ENCODE measurements at places on chromosomes 12 and 14.

DNA sequence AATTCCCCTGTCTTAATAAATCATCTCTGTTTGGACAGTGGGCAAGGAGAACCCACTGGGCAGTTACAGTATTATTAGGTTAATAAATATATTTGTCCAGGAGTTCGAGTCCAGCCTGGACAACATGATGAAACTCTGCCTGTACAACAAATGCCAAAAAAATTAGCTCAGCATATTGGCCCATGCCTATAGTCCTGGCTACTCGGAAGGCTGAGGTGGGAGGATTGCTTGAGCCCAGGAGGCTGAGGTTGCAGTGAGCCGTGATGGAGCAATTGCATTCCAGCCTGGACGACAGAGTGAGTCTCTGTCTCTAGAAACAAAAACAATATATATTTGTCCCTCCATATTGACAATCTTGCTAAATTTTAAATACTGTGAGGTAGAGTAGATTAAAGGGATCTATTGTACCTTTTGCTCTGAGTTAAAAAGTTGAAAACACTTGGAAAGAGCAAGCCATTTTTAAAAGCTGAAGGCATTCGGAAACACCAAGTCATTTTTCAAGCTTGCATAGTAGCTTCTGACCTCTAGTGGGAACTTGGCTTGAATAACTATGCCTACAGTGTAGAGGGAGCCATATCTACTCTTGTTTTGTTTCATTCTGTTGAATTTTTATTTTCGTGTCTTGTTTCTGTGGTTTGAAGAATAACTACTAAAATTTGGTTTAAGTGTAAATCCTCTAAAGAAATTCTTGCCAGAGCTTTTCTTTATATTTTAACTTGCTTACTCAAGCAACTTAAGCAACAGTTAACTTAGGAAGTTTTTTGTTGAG, 14.6 kb upstream of the EEA1 start:
- DNase-seq: peak; percentile 42

DNA sequence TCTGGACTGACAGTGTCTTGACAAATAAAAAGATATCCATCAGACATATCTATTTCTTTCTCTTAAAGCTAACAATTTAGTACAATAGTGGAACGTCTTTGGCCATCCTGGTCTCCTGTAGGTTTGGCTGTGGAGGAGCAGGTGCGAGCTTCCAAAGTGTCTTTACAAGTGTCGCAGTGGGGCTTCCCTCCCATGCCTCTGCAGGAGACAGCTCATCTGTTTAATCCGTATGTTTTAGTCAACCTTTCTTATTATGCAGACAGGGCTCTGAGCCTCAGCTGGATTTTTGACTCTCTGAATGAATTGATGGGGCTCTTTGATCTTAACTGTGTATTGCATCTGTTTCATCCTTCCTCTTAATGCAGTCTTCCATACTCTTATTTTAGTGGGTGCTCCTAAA, 57.5 kb downstream of the RMST start:
- DNase-seq: no peak

GRCh38 chr14:81344481-81345160, 55.5 kb downstream of the STON2 start:
- DNase-seq: no peak

DNA sequence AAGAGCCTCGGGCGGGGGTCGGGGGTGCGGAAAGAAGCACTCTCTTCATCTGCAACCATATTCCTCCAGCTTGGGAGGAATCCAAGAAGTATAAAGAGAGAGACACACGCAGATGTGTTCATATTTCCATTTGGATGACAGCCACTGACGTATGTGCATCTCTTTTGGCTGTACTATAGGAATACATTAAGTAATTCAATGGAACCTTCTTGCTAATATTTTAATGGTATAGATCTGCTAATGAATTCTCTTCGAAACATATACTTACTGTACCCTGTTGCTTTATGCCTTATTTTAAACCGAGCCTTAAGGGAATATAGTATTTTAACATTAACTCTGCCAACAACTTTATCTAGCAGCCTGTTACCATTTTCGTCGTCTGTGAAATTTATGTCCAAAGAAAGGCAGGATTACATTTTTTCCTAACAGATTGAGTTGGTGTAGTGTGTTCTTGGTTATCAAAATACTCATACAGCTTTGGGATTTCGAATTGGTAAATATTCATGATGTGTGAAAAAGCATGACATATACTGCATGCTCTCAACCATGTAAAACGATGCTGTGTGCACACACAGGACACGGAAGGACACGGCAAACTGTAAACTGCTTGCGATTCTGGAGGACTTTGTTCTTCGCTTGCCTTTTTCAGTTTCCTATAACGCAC, 84.5 kb downstream of the CCDC88C start:
- DNase-seq: no peak

- no peak for DNase-seq
Observed at GRCh38 chr12:98894412-98895085, 249.5 kb downstream of the APAF1 start.

GRCh38 chr12:103350116-103350515, 145.7 kb downstream of the C12orf42 start:
- no peak for DNase-seq

- DNase-seq: peak; percentile 53
Observed at GRCh38 chr12:55663391-55663790, 26.7 kb downstream of the OR10P1 start.

DNA sequence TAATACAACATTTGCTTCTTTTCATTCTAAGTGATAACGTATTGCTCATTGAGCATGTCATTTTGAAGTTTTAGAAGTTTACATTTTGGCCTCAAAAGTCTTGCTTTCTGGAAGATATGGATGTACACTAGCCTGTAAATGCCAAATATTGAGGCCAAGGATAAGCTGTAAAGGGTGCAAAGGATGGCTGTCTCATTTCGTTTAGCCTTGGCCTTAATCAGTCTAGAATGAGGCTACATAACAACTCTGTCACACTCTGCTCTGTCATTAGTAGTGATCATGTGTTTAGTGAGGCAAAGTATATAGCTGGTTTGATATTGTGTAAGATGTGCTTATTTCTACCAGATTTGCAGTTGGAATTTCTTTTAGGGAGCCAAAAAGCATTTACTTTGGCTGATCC, 344.5 kb downstream of the TMTC2 start:
- DNase-seq: no peak

DNA sequence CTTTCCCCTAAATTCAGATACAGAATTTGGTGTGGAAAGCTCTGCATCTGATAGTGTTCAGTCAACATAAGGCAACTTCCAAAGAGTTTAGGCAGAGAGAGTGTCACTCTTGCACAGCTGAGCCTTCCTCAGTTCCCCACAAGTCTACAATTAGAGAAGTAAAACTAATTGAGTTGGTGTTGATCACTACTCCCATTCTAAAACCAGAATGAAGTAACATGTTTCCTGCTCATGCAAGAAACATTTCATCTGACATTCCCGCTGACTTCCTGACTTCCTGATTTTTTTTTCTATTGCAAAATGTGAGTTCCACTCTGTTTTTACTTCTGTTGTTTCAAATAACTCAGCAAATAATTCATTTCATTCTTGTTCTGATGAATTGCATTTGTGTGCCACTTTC, 271.0 kb downstream of the ALG10B start:
- DNase-seq: no peak

- no peak for DNase-seq
Observed at GRCh38 chr12:65799331-65799730, 25.0 kb upstream of the HMGA2 start.

GRCh38 chr14:68664225-68664681, 128.6 kb downstream of the ZFP36L1 start:
- DNase-seq: no peak

GRCh38 chr12:10739157-10740118, 16.3 kb upstream of the YBX3 start:
- DNase-seq: no peak

GRCh38 chr12:71478270-71478669, 38.7 kb downstream of the LGR5 start:
- no peak for DNase-seq

GRCh38 chr12:70556179-70556869, 80.9 kb downstream of the PTPRB start:
- no peak for DNase-seq

DNA sequence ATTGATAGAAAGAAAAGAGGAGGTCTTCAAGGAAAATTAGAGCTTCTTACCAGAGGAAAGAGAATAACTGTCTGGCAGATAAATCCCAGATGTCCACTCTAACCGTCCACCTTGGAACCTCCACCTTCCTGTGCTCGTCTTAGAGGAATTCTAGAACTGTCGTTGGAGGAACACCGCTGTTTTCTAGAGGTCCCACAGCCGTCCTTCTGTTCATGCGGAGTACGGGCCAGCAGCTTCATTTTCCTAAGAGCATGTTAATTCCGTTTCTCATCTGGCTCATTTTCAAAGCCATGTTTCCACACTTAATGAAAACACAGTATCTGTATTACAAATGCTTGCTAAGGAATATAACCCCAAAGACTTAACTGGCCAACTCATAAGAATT, 107.9 kb upstream of the ESRRB start:
- no peak for DNase-seq

DNA sequence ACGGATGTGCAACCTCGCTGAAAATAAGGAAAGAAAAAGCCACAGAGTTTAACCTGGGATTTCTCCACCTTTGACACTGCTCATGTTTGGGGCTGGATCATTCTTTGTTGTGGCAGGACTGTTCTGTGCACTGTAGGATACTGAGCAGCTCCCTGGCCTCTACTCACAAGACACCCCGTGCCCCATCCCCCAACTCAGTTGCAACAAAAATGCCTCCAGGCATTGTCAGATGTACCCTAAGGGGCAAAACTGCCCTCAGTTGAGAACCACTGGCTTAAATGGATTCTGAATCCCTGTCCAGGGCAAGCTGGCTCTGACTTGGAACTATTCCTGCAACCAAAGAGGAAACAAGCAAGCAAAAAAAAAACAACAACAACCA, 2.1 kb downstream of the GLTP start:
- DNase-seq: no peak

DNA sequence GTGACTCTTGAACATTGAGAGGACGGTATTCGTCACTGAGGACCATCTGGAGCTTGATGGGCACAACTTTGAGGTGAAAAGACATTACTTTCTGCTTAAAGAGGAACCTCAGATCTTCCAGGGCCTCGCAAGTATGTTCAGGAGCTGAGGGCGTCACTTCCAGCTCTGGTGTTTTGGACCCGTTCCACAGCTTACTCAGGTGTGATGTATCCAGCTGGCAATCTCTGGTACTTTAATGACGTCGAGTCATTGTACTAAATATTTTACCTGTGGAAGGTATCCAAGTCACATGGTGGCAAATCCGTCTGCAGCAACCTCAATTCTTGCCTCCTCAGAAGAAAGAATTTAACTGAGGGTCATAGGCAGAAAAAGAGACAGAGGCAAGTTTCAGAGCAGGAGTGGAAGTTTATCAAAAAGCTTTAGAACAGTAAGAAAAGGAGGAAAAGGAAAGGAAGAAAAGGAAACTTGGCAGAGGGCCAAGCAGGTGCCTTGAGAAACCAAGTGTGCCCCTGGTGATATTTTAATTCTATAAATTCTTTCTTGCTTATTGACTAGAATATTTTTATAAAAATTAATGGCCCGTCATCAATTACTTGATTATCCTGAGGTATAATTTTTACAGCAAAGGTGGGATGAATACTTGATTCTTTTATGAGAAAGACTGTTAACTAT, 250.6 kb downstream of the AEBP2 start:
- DNase-seq: no peak

DNA sequence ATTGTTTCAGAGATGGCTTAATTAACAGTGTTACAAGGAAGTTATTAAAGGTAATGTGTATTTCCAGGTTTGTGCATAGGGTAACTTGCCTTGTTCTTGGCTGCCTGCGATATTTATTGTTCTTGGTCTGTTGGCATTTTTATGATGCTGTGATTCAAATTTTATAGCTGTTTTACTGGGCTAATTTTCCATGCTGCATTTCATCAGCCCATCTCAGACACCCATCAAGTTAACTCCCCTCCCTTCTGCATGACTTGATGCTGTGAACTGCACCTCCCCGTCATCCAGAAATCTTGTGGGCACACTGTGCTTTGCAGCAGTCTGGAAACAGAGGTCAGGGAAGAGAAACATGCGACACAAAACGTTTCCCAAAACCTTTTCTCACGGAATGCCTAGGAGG, 1049.2 kb downstream of the AACS start:
- DNase-seq: no peak

DNA sequence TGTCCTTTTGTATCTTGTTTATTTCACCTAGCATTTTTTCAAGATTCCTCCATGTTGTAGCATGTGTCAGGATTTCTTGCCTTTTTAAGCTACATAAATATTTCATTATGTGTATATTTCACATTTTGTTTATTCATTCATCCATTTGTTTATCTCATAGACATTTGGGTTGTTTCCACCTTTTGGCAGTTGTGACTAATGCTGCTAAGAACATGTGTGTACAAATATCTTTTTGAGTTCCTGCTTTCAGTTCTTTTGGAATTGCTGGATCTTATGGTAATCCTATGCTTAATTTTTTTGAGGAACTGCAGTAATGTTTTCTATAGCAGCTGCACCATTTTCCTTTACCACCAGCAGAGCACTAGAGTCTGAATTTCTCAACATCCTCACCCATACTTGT, 62.4 kb downstream of the SCN8A start:
- no peak for DNase-seq
